Fibroblast of mammary gland (primary cell): ENCODE measurements at places on chromosomes 12 and 14.
A peak's percentile ranks its signal among the peaks of the same experiment; 100 is the strongest.

GRCh38 chr12:14185427-14186192, 179.9 kb upstream of the ATF7IP start:
- peak; percentile 44 for DNase-seq

DNA sequence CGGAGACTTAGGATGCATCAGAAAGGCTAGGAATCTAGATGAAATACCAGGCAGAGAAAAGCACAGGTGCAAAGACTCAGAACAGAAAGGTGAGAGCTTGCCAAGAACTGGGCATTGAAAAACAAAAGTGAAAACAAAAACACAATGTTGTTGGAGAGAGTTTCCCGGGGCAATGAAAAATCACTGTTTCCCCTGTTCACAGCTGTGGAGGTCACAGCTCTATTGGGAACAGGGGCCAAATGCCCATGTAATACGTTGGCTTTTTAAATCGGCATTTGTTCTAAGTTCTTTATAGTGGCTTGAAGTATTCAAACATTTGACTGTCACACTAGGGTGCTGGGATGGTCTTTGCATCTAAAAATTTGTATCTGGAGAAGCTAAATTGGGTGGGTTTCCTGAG, 108.3 kb downstream of the SLC15A4 start:
- DNase-seq, result no peak

GRCh38 chr12:76551482-76551888, 8.1 kb downstream of the OSBPL8 start:
- peak; percentile 3 for DNase-seq

DNA sequence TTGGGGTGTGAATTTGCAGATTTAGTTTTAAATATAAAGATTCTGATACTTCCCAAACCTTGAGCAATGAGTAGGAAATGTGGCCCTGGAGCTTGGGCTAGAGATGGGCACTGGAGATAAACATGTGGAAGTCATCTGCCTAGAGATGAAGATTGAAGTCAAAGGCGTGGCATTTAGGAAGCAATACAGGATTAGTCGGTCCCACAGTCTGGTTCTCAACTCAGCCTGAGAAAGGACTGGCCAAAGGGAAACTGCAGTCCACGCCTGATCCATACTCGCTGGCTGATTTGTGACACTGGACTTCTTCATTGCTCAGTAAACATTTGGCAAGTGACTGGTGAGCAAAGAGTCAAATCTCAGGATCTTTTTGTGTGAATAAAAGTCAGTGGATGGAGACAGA, 268.2 kb upstream of the ATP2B1 start:
- DNase-seq, result no peak

DNA sequence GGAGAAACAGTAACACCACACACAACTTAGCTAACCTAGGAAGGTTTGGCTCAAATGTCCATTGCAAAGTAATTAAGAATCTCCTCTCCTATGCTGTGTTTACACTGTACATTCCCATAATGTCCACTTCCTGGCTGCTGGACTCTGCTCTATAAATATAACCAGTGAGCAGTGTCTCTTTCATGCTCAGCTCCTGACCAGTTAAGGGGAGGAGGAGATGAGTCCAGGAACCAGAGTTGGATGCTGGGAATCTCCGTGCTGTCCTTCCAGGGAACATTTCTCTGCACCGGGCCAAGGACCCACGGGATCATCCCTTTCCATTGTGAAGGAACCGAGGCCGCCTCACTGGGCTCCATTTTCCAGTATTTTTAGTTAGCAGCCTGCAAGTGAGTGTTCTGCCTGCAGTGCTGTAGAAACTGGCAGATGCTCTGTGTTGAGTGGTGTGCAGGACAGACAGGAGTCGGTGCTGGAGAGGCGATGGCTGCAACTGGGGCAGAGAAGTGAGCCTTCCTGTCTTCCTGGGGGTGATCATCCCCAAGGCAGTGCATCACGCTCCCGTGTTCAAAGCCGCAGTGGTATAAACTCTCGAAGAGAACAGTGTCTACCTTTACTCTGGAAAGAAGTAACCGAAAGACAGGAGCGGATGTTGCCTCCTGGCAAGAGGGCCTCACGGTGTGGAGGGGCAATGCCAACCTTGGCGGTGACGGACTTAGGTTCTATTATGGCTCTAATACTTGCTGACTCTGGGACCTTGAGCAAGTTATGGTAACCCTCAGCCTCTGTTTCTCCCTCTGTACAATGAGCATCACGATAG, 195.5 kb downstream of the CACNA1C start:
- DNase-seq, result peak; percentile 33

DNA sequence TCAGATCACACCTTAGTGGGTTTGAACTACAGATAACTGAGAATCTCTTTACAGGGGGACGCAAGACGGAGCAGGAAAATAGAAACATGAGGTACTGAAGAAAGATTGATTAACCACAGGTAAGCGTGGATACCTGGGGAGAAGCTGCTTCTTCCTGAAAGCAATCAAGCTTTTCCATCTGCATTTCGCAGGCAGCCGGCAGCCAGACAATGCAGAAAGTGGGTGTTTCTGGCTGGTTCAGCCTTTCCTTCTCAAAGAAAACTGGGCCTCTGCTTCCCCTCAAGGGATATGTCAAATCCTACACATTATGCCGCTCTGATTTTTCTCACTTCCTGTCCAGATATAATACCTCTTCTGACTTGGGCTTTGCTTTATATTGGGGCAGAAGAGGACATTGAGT, 39.1 kb upstream of the PPFIA2 start:
- DNase-seq, result no peak

DNA sequence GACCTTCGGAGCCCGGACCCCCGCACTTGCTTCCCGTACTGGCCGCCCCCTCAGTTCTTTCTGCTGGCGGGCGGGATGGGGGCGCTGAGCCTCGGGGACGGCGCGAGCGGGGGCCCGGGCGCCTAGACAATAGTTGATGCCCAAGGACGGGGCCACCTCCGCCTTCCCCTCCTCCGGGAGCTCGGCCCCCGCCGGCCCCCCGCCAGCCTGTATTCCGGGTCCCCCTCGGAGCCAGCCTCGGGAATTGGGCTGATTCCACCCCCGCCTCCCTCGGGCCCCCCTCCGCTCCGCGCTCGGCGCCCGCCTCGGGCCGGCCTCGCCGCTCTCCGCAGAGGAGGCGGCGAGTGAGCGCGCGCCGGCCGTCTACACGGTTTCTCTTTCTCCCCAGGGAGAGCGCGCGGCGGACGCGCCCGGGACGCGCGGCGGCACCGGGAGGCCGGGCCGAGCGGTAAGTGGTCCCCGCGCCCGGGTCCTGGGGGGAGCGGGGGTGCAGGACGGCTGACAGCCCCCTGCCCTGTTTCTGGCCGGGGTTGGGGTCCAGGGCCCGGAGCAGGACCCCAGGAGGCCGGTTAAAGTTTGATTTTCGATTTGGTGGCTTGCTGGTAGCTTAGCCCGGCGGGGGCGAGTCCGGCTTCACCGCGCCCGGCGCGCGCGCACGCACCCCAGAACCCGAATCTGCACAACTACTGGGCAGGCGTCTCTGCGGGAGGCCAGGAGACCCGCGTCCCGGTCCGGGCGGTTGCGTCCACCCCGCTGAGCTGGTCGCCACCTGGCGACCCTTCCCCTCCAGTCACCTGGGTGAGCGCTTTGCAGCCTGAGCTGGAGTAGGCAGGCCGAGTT, 413.7 kb downstream of the PCNX1 start:
- DNase-seq, result peak; percentile 39

DNA sequence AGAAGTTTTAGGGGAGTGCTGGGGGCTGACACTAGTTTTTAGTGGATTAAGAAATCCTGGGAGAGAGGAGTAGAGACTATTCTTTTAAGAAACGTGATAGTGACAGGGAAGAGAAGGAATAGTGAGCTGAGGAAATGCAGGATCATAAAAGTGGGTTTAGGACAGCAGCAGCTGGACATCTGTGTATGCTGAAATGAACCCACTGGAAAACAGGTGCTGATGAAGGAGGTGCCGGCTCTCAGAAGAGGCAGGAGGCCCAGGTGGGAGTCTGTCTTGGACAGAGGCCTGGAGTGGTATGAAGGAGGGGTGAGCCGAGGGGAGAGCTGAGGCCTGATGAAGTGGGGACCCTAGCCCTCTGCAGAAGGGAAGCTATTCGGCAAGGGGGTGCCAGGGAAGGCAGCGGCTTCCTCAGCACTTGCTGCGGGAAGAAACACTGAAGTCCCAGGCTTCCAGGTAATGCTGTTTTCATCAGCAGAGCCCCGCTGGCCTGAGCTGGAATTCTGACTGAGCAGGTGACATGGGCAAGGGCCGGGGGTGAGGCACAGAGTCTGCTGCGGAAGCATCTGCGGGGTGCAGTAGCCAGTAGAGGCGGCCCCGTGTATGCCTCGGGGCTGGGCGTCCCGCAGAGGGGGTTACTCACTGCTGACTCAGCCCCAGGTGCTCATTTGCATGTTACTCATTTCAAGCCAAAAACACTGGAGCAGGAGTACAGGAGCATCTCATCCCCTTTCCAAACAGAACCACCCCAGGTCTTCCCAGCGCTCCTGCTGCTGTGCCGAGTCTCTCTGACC, 89.7 kb downstream of the TMCC3 start:
- peak; percentile 67 for DNase-seq

DNA sequence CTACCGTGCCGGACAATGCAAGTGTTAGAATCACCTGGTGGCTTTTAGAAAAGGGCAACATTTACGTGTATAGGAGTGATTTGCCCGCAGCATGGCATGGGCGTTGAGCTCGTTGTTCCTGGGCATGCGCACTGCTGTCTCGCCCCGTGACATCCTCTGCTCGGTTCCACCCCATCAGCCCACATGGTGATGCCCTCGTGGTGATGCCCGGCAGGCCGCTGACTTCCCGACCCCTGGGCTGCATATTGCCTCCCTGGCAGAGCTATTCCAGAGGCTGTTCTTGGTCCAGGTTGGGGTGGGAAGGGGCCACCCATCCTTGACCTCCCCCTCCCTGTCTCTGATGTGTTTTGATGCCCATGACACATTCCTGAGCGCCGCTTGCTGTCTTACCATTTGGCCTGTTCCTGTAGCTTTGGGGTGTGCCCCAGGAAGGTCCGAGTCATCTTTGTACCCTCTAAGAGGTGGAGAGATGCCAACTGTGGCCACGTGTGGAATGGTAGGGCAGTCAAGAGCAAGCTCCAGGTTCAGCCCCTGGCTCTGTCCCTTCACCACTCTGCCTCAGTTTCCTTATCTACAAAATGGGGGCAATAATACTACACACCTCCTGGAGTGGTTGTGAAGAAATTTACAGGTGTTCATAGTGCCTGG, 4.8 kb downstream of the HIP1R start:
- DNase-seq, result no peak

DNA sequence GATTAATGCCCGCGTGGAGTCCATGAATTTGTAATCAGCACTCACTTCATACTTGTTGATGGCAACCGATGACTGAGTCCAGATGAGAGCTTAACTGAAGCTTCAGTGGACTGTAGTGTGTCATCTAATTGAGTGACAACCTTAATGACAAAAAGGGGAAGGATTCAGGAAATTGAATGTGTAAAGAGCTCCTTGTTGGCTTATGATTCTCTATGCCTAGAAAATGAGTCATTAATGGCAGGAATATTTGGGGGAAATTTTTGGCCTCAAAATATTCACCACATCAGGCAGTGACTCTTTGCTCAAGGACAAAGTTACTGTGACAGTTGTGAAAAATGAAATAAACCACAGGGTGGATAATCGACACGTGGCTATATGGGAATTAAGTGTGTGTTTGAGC, 55.3 kb upstream of the STON2 start:
- DNase-seq, result no peak

GRCh38 chr12:79373896-79374499, 316.8 kb downstream of the PAWR start:
- peak; percentile 28 for DNase-seq

- peak; percentile 12 for DNase-seq
These were observed 365.6 kb downstream of the BCL11B start for GRCh38 chr14:98906123-98906995.

- DNase-seq, result peak; percentile 44
These were observed 830.1 kb upstream of the MGAT4C start for GRCh38 chr12:87086118-87086891.

DNA sequence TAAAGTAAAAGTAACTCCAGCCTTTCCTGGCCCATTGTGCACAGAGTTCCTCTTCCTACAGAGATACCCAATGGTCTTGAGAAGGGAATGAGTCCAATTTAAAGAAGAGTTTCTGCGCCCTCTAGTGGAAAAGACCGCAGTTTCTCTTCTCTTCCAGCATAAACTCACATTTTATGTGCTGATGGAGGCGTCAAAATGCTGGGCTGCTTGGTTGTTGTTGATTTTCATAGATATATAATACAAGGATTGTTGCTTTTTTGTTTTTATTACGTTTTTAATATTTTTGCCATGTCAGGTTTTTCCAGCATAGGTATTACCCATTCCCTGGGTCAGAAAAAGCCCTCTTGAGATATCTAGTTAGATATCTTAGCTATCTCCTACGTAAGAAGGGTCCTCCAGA, 356.9 kb upstream of the STXBP6 start:
- DNase-seq, result peak; percentile 52

GRCh38 chr14:50001999-50002925, 109.4 kb downstream of the ARF6 start:
- no peak for DNase-seq

DNA sequence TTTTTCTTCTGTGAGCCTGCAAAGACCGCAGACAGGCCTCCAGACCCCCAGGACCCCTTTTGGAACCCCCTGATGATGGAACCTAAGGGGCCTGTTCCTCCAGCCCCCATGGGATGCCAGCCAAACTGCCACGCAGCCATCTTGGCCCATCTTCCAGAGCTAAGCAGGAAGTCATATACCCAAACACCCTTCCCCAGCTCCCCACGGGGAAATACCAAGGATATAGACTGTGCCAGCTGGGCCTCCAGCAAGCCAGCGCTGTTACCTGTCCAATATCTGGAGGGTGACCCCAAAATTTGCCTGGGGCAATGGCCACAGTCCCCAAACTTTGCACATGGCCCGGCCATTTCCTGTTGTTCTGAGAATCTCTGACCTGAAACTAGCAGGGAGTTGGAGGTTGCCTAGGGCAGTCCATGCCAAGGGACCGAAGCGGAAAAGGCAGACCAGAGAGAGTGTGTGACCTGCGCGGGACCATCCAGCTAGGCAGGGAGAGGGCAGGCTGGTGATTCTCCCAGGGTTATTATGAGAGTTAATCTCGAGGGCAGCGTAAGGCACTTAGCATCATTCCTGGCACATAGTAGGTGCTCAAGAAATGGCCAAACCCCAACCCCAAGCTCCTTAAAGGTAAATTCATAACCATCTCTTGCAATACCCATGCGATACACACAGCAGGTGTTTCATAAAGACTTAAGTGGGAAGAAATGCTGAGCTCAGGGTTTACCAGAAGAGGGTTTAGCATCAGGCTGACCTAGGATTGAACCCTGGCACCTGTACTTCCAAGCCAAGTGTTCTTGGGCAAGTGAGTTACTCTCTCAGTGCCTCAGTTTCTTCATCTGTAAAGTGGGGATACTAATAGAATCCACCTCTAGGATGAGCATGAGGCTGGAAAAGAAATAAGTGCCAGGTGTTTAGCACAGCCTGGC, 2.6 kb upstream of the RASAL1 start:
- no peak for DNase-seq

DNA sequence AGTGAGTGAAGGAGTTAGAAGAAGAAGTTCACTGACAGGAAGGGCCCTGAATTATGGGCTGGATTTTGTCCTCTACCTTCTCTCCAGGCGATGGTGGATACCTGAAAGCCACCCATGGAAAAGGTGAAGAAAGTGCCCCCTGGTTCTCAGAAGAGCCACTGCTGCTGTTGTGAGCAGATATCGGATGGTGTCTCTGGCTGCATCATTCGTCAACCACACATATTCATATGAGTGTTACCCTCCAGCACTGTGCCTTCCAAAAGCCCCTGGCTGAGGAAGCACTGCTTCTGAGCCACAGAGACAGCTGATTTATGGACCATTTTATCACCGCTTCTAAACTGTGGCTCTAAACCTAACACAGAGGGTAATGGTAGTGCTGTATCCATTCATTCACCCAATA, 2.0 kb upstream of the ACTN1 start:
- DNase-seq, result no peak
